ENCODE measurements at places on chromosomes 5 and 9.

DNA sequence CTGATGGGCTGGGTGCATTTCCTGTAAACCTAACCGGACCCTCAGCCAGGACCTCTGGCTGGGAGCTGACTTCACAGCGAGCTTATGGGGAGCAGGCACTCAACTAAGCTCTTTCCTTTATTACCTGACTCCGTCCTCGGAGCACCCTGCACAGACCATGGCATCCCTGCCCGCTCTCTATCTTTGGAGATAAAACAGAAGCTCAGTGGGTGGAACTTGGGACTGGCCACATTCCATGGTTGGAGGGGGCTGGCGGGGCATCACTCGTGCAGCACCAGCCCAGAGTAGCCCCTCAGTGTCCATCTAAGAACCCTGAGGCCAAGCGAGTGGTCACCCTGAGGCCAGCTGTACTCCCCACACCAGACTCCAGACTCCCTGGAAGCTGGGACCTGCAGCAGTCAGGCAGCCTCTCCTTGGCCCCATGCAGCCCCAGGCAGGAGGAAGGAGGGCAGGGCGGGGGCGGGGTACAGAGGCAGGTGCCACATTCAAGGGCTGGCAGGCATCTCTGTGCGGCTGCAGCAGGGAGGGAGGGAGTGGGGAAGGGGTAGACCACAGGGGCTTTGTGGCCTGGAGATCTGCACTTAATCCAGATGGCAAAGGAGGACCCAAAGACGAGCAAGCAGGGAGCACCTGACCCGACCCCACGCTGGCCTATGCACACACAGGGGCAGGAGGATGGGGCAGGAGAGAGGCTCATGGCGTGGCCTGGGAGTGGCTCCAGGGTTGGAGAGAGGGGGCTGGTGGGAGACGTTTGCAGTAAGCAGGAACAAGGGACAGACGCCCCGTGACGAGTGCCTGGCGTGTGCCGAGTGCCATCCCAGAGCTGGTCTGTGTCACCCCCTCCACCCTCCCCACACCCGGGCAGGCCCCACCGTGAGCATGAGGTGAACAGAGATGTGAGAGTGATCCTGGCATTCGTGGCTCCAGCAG, 26.1 kb downstream of the GLT6D1 start:
- no peak for DNase-seq

DNA sequence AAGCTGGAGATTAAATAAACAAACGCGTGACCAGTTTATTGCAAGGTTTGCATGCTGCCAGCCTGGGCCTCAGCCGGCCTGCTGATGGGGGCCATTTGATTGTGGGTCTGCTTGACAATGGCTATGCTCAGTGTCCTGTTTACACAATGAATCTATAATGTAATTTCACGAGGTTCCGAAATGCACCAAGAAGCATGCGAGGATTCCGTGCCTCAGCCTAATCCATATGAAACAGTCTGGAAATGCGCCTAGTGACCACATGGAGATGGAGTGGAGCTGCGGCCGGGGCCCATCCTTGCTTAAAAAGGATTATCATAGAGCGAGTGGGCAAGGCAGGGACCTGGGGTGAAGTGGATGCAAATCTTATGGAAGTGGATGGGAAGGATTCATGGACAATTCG, 382.4 kb downstream of the CDK5RAP2 start:
- no peak for DNase-seq

DNA sequence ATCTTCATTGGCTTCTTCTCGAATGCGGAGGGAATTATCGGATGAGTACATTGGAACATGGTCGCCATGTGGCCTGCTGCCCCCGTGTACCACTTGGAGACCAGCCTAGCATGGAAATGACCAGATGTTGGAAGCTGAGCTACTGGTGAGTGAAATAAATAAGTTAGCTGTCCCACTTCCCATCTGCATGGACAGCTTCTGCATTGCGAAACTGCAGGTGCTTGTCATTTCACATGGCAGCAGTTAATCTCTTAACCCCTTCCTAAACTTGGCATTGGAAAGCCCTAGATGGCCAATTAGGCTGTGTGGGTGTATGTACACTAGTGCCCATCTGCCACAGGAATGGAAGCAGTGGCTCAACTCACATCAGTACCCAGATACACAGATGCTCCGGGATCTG, 246.6 kb upstream of the IL12B start:
- DNase-seq = no peak

DNA sequence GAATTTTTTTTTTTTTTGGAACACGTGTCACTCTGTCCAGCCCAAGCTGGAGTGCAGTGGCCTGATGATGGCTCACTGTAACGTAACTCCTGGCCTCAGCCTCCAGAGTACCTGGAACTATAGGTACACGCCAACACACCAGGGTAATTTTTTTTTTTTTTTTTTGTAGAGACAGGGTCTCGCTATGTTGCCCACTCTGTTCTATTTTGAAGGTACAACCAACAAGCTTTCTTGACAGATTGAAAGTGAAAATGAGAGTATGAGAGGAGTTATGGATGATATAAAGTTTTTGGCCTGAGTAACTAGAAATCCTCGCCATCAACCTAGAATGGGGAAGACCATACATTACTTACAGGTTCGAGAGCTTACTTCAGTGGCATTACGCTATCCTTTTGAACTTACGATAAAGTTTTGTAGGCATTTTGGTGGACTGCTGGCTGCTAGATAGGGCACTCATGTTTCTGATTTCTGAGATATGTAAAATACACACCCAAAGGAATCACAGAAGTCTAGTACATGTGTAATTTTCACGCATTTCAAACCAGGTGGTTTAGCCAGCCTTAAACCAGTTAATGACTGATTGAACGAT, 806 bp upstream of the CDC42SE2 start:
- DNase-seq = no peak

- DNase-seq = no peak
Measured at GRCh38 chr5:15587916-15588315, 87.9 kb downstream of the FBXL7 start.

DNA sequence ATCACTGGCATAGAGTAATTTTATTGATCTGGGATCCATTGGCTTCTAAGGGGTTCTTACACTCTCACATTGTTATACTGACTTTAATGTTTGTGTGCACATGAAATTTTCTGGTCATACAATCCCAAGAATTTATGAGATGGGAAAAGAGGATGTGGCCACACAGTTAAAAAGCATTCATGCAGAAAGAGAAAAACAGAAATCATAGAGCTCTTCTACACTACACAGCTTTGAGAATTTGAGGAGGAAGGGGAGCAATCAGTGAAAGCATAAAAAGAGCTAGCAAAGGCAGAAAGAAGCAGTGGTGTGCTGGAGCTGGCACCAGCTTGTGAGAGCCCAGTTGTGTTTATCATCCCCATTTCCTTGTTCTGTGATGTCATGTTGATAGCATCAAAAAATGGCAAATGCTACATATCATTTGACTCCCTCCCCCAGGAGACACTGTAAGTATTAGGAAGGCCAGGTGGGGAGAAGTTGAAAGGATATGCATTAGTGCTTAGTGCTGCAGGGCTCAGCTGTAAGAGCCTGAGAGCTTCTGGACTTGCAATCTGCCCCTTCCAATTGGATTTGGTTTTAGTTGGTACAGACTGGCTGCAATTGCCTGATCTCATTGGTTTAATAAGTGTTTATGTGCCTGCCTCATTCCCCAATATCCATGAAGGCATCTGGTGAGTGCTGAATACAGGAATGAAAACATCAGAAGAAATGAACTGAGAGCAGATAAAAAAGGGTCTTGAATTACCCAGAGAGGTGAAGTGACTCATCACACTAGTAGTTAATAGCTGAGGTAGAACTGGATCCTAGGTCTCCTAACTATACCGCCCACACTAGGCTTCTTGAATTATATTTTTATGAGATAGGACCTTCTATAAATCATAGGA, 30.9 kb downstream of the RHOBTB3 start:
- DNase-seq = no peak

DNA sequence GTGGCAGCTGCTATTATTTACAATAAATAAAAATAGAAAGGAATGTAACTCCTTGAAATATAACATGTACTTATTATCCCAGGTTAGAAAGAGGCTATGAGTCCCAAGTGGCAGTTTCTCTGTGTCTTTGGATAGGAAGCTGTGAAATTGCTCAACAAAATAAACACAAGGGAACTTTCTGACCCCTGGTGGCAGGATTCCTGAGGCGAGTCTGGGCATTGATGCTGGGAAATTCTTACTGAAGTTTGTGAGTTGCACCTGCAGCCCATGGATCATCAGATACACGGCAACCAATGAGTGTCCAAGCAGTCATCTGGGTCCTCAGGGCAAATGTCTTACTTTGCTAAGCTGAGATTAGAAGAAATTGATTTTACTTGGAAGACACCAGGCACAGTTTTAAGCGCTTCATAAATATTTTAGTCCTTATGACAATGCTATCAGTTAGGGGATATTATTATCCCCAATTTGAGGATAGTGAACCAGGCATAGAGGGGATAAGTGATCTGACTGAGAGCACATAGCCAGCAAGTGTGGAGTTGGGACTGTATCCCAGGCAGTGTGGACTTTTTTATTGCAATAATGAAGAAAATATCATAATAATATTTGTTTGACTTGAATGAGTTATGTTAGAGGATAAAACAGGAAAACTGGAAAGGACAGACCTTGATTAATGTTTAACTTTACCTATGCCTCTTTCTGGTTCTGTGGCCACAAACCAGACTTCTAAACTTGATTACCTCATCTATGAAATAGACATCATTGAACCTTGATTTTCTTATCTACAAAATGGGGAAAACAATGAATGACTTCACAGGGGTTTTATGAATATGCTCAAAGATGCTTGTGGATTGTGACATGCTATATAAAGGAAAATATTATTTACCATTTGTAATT, 265.5 kb upstream of the ADAMTSL1 start:
- peak; percentile 4 for DNase-seq

DNA sequence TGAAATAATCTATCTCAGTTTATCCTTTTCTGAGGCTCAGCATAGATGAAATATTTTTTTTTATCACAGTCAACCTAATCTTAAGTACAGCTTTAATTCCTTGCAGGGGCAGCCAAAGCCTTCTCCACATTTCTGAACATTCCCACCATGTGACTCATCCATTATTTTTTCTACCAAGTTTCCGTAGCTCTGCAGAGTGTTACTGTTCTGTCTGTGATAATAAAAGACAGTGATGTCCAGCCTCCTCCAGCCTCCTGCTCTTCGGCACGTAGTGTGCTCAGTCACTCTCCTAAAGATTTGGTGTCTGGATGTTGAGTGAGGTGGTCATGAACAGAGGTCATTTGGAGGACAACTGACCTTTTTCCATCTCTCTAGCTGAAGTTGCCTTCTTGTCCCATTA, 338.1 kb upstream of the ADAMTS16 start:
- DNase-seq = no peak

DNA sequence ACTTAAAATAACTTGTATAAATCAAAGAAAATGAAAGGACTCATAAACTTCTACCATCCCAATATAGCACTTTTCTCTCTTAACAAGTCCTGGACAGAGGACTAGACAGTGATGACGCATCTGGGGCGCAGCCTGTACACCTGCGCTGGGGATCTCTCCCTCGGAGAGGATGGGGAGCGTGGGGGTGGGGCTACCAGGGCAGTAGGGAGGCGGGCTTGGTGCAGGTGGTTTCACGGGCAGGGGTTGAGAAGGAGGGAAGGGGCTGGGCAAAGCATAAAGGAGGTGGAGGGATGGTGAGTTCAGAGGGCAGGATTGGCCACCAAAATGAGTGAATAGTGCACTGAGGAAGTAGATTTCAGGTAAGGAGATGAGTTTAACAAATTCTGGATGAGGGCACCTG, 41.1 kb downstream of the STC2 start:
- DNase-seq = no peak

DNA sequence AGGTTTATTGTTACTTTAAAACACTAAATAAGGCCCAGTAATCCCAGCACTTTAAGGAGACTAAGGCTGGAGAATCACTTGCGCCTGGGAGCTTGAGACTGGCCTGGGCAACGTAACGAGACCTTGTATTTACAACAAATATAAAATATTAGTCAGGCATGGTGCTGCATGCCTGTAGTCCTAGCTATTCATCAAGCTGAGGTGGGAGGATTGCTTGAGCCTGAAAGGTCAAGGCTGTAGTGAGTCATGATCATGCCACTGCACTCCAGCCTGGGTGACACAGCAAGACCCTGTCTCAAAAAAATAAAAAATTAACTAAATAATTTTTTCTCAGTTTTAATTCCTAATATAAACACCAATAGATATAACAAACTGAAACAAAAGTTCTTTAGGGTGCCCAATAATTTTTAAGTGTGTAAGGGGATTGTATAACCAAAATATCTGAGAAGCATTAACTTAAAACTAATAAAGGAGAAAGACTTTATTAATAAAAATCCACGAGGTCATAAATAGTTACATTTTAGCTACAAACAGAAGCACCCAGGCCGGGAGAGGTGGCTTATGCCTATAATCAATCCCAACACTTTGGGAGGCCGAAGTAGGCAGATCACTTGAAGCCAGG, 32.7 kb downstream of the FAM13B start:
- no peak for DNase-seq

- DNase-seq = no peak
Measured at GRCh38 chr9:132694144-132694543, 23.9 kb downstream of the GTF3C4 start.

- no peak for DNase-seq
Measured at GRCh38 chr5:173771121-173771724, 116.9 kb upstream of the CPEB4 start.

- no peak for DNase-seq
Measured at GRCh38 chr5:74810915-74811314, 43.9 kb downstream of the NSA2 start.

DNA sequence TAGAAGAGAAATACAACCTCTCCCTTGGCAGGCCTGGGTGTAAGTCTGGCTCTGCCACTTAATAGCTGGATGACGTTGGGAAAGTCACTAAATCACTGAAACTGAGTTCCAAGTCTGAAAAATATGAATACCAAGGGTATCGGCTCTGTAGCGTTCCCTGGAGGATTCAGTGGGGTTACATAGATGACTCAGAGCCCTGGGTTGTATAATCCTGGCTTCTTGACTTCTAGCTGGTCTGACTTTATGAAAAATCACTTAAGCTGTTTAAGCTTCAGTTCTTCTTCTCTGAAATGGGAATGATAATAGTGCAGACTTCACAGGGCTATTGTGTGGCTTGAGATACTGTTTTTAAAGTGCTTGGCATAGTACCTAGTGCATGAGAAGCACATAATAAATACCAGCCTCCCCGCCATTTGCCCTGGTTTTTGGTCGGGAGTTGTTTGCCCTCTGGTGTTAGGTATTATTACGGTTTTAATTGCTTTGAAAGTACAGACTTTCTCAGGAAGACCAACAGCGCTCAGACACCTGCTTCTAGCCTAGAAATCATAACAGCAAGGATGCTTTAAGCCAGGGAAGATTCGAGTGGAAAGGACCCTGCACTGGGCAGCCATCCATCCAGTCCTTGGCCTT, 43.0 kb downstream of the CYFIP2 start:
- DNase-seq = peak; percentile 55

All from hepatic stellate cell (primary cell).